ENCODE measurements at places on chromosomes 11 and 22.
A peak's percentile ranks its signal among the peaks of the same experiment; 100 is the strongest.

GRCh38 chr11:122780296-122780949, 57.9 kb upstream of the CRTAM start:
- DNase-seq = no peak

GRCh38 chr22:19455585-19456370, 8.3 kb upstream of the C22orf39 start:
- DNase-seq = no peak

- no peak for DNase-seq
These were observed 345.8 kb downstream of the CNTN5 start for GRCh38 chr11:99366546-99366945.

DNA sequence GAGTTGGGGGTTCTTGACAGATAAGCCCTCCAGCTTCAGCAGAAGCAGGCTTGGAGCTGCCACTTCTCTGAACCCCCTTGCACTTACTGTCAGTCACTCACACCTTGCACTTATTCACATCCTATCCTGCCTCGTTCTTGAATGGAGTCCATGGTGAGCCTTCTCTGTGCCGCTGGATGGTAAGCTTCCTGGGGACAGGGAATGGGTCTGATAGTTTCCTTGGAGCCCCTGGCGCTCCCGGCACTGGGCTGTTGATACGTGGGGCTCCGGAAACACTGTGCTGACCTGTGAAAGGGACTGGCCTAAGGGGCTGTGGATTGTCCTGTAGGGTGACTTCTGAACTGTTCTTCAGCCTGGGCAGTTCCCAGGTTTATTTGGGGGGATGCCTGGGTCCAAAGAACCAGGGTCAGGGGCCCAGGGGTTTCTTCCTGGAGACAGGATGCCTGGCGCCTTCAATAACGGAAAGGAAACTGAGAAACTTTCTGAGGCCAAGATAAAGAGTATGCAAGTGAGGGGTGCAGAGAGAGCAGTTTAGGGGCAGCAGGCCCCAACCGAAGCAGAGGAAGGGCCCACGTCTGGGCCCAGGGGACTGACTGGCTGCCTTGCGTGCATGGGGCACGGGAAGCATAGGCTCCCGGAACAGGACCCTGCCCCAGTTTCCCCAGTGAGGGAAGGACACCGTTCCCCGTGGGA, 709 bp upstream of the ST3GAL4 start:
- peak; percentile 62 for DNase-seq

DNA sequence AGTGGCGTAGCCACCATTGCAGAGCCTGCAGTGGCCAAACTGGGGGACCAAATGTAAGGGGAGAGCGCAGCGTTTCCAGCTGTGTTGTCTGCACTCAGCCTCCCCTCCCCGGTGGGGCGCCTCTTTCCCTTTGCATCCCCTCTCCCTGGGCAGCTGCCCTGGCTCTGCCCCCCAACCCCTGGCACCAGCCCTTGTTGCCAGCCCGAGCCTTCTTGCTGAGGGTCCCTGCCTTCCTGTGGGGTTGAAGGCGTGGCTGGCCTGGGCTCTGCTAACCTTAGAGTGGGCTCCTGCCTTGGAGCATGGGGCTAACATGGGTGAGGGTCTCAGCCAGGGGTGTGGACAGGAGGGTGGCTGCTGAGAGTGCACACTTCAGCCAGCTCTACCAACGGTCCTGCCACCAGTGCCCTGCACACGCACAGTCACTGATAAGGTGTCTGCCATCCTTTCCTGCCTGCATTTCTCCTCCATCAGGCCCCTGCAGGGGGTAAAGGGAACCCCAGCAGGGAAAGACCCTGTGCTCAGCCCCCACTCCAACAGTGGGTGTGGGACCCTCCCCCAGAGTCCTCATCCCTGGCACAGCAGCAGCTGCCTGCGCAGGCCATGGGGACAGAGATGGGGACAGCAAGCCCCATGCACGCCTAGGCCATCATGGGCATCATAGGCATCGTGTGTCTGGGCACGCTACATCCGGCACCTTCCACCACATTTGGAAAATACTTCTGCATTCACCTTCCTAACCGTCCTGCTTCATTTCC, 43.5 kb downstream of the CERK start:
- DNase-seq = no peak

DNA sequence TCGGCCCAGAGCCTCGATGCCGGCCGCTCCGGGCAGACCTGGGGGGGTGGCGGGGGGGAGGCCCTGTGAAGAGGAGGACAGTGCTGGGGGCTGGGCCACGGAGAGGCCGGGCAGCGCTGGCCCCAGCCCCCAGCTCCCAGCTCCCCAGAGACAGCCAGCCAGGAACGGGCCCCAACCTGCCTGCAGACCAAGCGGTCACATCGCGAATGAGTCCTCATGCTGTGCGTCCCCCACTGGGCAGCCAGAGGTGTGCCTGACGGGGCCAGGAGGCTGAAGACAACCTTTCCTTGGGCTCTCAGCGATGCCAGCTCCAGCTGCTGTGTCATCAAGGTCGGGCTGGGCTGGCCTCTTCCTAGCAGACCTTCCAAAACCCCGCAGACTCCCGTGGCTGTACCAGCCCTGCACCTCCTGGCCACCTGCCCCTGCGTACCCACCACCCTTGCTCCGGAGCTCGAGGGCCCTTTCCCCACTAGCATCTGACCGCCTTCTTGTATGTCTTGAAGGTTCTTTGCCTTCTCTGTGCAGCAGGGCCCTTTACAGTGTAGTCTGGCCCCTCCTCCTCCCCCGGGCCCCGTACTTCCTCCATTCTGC, 88.4 kb downstream of the CDKN1C start:
- DNase-seq = no peak

DNA sequence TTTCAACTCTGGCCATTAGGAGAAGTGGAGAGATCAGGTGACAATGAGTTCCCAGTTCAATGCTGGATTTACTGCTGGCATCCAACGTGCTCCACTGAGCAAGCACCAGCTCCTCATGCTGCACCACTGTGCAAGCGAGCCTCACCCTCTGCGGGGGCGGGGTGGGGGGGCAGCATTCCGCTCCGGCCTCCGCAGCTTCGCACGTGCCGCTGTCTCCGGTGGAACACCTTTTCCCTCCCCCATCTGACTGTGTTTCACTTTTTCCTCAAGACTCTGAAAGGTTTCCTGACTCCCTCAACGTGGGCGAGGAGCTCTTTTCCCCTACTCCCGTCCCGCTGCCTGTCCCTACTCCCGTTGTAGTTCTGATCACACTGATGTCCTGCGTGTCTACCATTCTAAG, 835 bp upstream of the RHOD start:
- peak; percentile 60 for DNase-seq

DNA sequence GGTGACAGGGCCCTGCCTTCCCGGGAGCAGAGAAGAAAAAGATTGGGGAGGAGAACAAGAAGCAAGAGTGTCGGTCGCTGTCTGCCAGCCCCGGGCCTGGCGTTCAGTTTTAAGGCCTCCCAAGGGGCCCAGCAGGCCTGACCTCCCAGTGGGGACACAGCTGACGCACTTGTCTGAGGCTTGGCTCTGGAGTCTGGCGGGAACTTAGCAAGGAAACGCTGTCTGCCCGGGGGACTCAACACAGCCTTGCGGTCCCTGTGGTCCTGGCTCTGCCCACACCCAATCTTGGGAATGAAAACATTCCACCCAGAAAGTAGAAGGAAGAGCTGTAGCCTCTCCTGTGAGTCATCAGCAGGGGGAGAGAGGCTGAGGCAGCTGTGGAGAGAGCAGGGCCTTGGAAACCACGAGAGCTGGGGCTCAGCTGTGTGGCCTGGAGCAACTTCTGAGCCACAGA, 54.4 kb downstream of the TRAF6 start:
- no peak for DNase-seq

DNA sequence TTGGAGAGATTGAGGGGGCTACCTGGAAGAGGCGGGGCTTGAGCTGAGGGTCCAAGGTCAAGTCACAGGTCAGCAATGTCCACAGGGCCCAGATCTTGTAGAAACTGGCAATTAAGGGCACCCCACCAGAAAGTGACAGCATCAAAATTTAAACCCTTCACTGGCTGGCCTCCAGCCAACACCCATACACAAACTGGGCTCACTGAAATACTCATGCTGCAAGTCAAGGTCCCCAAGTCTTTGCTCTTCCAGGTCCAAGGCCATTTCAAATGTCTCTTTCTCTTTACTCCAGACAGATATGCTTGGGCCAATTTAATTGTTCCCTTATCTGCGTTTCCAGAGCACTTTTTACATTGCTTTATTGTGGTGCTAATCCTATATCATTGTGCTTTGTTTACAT, 36.4 kb downstream of the LMO2 start:
- no peak for DNase-seq

- DNase-seq = no peak
These were observed 1679.3 kb downstream of the LRRC4C start for GRCh38 chr11:39780131-39780530.

GRCh38 chr22:27746918-27747317, 54.6 kb downstream of the MN1 start:
- no peak for DNase-seq

GRCh38 chr11:63858628-63859550, 20.0 kb downstream of the MARK2 start:
- DNase-seq = no peak

DNA sequence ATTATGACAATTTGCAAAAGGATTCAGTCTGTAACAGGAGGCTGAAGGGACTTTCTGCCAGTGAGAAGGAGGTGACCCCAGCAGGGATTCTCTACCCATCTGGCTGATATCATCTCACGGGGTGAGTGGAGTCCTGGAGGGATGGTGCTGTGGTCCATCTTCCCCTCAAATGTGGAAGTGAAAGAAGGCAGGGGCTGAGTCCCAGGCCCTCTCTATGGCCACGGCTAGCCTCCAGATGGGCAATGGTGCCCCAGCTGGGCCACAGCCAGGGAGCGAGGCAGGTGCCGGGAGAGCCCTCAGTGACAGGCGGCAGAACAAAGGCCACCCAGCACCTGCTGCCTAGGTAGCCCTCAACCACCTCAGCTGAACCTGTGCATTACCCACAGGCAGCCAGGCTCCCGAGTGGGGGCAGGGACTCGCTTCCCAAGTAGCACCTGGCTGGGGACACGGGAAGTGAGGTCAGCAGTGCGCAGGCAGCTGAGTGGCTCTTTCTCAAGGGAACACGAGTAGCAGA, 6.7 kb downstream of the NECTIN1 start:
- DNase-seq = no peak

GRCh38 chr11:72605973-72606747, 68.1 kb downstream of the PDE2A start:
- DNase-seq = no peak

GRCh38 chr11:33976495-33977199, 74.9 kb upstream of the CAPRIN1 start:
- DNase-seq = no peak

GRCh38 chr22:34960005-34960404, 106.0 kb upstream of the ISX start:
- DNase-seq = no peak

DNA sequence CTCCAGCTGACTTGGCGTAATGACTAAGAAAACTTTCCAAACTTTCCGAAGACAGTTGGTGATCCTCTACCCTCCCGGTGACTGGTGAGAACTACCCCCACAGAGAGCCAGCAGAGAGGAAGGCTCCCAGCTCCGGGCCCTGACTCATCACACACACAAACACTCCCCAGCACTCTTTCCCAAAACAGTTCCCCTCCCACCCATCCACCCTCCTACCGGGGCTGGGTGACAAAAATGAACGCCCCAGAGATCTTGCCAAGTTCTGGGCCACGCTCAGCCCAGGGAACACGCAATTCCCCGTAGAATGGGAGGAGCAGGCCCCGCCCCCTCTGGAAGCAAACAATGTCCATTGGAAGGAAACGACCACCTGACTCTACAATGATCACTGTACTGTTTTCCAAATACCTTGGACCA, 21.3 kb upstream of the JAM3 start:
- no peak for DNase-seq

GRCh38 chr11:128342511-128343134, 244.7 kb downstream of the ETS1 start:
- peak; percentile 74 for DNase-seq

DNA sequence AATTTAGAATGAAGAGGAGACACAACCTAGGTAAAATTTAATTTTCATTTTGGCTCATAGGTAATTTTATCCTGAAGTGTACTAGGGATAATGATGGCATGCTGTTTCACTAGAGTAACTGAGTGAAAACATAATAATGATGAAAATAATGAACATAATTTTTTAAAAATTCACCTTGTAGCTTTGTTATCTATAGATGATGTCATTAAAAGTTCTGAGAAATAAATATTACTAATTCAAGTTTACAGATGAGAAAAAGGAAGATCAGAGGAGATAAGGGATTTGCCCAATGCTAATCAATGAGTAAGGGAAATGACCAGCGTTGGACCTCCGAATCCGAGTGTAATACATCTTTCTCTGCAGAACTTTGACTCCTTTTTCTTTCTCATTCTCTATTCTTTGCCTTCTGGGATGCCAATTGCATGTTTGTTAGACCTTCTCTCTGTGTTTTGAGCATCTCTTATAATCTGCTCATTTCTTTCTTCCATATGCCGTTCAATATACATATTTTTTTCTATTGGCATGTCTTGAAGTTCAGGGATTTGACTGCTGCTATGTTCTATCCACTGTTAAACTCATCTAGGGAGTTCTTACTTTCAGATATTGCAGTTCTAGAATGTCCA, 186.5 kb downstream of the SNX19 start:
- DNase-seq = no peak

GRCh38 chr11:134638796-134639430, 226.9 kb upstream of the B3GAT1 start:
- DNase-seq = no peak

DNA sequence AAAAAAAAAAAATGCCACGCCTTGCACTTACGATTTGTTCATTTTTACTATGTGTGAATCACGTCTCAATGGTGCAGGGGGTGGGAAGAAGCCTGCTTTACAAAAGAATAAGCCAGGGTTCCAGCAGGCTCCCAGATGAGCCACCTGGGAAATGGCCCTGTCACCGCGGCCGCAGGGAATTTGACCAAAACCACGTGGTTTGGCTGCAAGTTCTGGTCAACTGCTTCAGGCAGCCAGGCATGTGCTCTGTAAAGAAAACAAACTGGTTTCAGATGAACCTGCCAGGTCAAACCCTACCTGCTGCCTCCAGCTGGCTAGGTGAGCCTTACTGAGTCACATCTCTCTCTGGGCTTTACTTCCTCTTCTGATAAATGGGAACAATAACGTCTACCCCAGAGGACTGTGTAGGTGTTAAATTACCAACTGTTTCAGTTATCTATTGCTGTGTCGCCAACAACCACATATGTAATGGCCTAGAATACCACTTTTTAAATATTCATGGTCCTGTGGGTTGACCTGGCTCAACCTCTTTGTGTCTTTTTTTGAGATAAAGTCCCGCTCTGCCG, 30.5 kb upstream of the GCAT start:
- no peak for DNase-seq

- peak; percentile 35 for DNase-seq
These were observed 28.0 kb upstream of the LMO1 start for GRCh38 chr11:8291421-8292350.

GRCh38 chr11:123231256-123231655, 36.2 kb upstream of the CLMP start:
- DNase-seq = no peak

GRCh38 chr11:71204294-71204693, 48.1 kb downstream of the SHANK2 start:
- DNase-seq = no peak

Data from activated CD8-positive, alpha-beta memory T cell treated with anti-CD3 and anti-CD28 coated beads for 24 hours (primary cell).